ENCODE measurements at places on chromosomes 11 and 22. TPM values are rescaled to one million over a fixed set of nuclear protein-coding genes. Genes with fewer than 3 reads are reported as not detected.

DNA sequence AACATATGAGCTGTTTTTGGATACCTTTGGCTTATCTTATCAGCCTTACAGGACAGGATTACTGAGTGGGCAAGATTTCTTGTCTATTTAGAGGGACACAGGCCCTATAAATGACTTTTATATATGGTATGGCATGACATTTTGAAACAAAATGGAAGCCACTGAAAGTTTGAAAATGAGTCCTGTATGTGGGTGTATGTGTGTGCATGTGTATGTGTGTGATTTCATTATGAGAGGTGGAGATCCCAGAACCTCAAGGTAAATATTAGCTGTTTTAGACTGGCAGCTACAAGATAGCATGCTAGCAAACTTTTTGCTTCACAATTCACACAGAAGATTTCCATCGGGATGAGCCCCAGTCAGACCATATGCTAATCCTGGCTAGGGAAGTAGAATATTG is 970.5 kb upstream of the CCDC90B start:
- no peak for DNase-seq

DNA sequence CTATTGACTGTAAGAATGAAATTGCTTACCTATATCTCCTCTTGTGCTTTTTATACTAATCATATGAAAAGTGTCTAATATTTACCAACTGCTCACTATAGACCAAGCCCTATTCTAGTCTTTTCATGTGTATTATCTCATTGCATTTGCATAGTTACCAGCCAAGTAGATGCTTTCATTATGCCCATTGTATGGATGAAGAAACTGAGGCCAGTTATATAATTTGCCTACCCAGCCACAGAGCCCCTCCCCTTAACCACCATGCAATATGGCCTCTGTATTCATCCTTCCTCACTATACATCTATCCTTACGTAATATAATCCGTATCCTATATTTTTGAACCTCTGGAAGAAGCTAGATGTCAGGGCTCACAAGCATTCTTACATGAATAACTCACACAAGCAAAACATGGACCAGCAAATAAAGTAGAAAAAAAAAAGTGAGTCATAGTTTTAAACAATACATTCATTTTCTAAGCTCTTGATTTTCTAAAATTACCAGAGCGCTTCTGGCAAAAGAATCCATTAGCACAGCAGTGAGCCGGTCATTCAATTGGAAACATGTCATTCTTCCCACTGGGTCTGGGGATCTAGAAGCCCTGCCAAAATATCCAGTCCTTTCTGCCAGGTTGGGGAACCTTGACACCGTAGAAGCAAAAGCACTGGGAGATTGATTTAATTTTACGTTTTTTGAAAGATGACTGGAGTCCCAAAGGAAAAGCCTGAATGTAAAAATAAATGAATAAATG is 80.0 kb downstream of the C11orf91 start:
- no peak for DNase-seq

- DNase-seq, result no peak
Observed at GRCh38 chr22:49026494-49027367, 800.9 kb downstream of the BRD1 start.

DNA sequence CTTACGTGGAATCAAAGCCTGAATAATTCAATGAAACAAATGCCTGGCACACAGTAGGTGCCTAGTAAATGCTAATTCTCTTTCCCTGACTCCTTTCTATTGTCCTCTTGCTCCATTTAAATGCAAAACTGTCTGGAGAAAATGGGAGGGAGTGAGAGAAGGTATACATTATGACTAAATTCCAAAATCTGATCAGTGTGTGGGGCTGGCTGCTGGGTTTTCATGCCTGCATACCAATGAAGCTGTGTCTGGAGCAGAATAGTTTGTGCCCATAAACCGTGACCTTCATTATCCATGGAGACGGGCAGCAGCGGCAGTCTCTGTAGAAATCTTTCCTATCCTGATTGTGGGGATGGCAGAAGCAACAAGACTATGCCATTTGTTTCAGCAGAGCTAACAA is 223.4 kb upstream of the ZBED5 start:
- DNase-seq, result no peak

GRCh38 chr22:22201185-22201929 is 43.2 kb upstream of the VPREB1 start:
- DNase-seq, result no peak

GRCh38 chr11:41320238-41320637 is 139.2 kb downstream of the LRRC4C start:
- no peak for DNase-seq

DNA sequence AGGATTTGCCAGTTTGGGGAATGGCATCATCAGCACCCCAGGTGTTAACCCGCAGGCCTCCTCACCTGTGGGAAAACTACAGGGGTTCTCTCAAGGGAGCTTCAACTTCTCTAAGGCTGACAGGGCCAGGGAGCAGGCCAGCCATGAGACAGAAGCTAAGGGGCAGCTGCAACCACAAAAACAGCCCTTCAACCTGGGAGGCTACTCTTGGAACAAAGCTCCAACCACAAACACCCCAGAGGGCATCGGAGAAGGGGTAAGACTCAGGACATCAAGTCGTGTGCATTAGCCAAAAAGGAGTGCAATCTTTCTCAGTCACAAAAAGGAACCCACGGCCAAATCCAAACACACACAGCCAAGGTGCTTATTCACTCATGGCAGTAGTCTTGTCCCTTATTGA is 103.0 kb downstream of the PLEKHA7 start:
- no peak for DNase-seq

DNA sequence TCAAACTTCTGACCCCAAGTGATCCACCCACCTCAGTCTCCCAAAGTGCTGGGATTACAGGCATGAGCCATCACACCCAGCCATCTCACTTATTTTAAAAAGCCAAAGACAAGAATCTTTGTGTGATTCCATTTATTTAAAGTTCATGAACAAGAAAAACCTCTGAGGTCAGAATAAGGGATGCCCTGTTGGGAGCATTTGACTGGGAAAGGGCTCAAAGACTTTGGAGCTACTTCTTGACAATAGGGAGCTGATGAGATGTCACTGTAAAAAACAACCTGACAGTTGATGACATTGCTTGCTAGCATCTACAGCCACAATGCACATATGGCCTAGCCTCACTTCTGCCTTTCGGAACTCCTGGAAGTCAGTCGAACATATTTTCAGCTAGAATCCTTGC is 5.1 kb upstream of the ZNF280B start:
- DNase-seq, result no peak

- DNase-seq, result no peak
Observed at GRCh38 chr11:57873196-57873911, 111.8 kb downstream of the CTNND1 start.

DNA sequence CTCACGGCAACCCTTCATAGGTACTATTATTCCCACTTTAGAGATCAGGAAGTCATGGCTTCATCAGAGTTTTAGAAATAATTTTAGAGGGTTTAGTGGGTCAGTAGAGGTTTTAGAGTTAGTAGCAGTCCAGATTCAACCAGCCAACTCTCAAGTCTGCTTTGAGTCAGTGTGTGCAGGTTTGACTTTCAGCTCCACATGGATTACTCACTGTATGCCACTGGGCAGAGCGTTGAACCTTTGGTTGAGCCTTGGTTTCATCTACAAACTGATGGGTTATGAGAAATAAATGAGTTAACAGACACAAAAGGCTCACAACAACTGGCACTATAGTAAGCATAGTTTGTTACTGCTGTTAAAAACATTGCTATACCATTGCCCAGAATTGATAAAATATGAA is 19.0 kb upstream of the TP53AIP1 start:
- DNase-seq, result no peak

GRCh38 chr22:45290410-45290936 is 5.7 kb downstream of the UPK3A start:
- no peak for DNase-seq

DNA sequence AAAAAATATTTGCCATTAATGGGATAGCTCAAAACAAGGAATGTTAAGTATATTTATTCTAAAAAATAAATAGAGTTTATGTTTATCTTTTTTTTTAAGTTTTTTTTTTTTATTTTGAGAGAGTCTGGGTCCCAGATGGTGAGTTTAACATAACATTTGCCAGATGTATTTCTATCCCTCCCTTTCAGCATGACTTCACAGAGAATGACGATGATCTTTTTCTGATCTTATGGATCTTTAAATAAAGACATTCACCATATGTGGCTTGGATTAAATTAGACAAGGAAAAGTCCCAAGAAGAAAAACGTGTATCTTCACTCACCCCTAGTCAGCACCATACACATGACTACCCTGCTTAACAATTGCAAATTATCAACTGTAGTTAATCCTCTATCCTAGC is 839.8 kb upstream of the CNTN5 start:
- no peak for DNase-seq

DNA sequence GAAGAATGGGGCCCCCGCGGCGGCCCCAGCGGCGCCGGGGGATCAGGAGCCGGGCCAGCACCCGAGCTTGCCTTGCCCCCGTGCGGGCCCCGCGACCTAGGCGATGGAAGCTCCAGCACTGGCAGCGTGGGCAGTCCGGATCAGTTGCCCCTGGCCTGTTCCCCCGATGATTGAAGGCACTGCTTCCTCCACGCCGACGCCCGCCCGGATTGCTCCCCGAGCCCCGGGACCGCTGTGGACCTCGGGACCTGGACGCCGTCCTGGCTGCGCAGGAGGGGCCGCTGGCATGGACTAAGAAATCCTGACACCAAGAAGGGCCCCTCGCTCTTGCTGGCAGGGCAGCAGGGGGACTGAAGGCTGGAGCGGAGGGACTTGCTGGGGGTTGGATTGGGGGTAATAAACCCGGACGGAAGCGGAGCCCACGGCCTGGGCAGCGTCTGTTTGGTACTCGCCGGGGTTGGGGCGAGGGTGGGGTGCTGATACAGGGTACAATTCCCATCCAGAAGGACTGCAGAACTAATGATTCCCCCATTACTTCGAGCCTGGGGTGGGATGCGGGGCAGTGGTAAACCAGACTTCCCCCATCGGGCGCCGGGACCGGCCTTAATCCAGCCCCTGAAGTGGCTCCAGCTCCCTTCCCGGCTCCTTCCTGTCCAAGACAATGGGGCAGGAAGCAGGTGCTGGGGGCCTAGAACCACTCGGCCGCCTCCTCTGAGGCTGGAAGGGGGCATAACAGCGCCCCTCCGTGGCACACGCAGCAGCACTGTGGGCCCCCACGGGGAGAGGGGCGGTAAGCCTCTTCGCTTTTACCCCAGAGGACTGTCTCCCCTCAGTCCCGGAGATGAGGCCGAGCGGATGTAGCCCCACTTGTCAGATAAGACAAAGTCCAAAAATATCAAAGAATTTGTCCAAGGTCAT is 1.0 kb downstream of the CCDC85B start:
- no peak for DNase-seq

- DNase-seq, result no peak
Observed at GRCh38 chr11:106983261-106983660, 35.0 kb downstream of the GUCY1A2 start.

DNA sequence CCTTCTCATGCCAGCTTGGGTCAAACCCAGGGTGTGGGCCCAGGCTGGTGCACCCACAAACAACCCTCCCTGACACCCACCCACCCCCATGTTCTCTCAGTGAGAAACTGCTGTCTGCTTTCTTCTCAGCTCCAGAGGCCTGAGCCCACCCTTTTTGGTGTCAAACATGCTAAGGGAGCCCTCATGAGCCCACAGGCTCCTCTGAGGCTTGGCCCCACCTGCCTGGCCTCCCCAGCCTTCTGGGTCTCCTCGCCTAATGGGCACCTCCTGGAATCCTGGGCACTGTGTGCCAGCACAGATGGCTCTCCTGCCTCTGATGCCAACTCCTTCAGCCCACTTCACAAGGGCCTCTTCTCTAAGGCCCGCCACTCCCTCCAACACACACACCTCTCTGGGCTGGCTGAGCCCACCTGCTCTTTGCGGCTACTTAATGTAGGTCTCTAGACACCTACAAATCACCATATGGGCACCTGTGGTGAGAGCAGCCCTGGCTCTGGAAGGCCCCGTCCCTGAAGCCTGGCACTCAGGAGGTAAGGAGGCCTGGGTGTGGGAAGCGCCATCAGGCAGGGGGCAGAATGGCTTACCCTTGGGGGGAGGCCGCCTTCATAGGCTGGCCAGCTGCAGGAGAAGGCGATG is 4.4 kb downstream of the NAGA start:
- DNase-seq, result peak; percentile 53

DNA sequence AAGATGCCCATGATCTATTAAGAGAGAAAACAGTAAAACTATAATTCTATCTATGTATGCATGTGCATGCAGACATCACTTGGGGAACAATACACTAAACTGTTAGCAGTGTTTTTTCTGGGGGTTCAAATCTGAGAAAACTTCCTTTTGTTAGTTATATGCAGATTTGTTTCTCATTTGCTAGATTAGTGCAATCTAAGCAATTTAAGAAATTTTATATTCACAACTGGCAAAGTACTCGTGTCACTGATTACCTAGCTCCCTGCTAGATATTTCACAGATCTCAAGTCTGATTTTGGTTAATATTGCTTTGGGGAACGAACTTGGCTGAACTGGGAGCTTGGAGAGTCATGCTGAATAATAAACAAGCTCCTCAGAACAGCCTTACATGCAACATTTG is 14.9 kb upstream of the OSBP start:
- DNase-seq, result no peak

DNA sequence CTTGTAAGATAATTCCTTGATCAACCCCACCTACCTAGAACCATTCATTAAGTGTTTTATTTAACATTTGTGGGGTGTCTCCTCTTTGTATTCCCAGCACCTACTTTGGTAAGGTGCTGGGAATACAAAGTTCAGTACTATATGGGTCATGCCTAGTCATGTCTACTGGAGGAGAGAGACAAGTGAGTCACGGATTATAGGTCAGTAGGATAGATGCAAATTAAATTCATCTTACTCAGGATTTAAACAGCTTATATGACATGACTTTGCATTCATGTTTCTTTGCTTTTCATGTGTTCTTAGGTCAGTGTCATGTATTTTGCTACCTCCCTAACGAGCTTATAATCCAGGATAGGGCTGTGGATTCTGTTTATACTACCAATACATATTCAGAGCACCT is 3.4 kb upstream of the FADS1 start:
- DNase-seq, result no peak

DNA sequence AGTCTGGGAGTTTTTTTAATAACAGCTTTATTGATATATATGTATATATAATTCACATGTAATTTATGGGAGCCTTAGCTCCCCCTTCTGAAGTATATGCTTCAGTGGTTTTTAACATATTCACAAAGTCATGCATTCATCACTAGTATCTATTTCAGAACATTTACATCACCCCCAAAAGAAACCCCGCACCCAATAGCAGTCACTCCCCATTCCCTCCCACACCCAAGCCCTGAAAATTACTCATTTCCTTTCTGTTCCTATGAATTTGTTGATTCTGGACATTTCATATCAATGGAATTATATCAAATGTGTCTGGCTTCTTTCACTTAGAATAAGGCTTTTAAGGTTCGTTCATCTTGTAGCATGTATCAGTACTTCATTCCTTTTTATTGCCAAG is 35.6 kb upstream of the SYT7 start:
- DNase-seq, result no peak

Gene OSBPL5
- 58.3 TPM for total RNA-seq

Gene KCTD14
- total RNA-seq, result 4.0 TPM

Gene MYEOV
- total RNA-seq, result 1.2 TPM

Gene LRRC56
- total RNA-seq, result 1.4 TPM

Gene POU2AF1
- 1.2 TPM for total RNA-seq

Gene PTPRCAP
- 4.2 TPM for total RNA-seq

Gene DDI1
- total RNA-seq, result not detected

Gene IL17RA
- 22.3 TPM for total RNA-seq

All from sciatic nerve (tissue), 2 donors.